Fibroblast of villous mesenchyme (primary cell): ENCODE measurements at places on chromosomes 7 and 10. TPM values are rescaled to one million over a fixed set of nuclear protein-coding genes. Genes with fewer than 3 reads are reported as not detected.

- no peak for DNase-seq
Measured at GRCh38 chr7:101960985-101961708, 143.7 kb downstream of the CUX1 start.

GRCh38 chr10:4191354-4191753 lies 406.3 kb upstream of the KLF6 start:
- no peak for DNase-seq

HABP2 gene
- total RNA-seq, result not detected in 2 replicates

GRCh38 chr7:129308047-129308446 lies 83.2 kb downstream of the AHCYL2 start:
- peak; percentile 9 for DNase-seq

- DNase-seq, result no peak
Measured at GRCh38 chr7:47149971-47150370, 431.9 kb downstream of the TNS3 start.

DNA sequence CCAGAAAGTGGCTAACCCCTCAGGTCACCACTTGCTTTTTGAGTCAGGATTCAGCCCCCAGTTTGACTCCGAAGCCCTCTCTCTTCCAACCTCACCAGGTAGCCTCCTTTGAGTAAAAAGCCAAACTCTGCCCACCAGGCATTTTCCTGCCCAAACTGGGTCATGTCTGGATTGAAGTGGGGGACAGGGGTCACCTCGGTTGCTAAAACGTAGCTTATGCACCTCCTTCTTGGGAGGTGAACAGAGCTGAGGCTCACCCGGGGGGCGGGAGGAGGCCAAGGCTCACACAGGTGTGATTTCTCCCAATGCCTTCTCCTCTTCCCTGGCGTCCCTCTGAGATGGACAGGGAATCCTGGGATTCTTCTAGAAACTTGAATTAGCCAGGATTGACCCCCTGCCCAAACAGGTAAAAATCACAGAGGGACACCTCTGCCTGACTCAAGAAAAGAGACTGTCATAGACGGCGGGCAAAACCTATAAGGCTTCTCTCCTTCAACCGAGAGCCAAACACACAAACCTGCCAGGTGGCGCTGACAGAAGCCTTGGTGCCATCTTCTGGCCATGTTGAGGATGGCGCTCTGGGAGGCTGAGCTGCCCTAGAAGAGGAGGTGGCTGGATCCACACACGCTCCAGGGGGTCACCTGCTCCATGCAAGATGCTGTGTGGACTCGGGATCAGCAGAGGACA lies 51.6 kb downstream of the PRLHR start:
- peak; percentile 17 for DNase-seq

DNA sequence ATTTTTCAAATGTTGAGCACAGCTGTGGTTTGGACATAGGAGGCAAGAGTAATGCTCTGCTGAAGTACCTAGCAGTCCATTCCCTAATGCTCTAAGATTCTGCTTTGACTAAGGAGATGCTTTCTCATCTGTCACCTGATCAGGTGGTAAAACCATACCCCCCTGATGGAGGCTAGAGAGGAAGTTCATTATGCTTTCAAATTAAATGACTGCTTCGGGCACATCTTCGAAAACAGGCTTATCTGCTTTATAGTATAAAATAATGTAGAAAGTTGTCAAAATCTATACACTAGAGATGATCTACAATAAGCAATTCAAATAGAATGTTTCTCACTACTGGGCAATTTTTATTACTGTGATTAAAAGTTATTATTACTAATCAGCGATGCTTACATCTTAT lies at the start of gene GNAT3:
TSS of gene GNAT3 (minus strand) at position 101 of the 400 bp plus-strand sequence. CDS start 138 bp downstream, outside the sequence.
- no peak for DNase-seq

CTNNA3 gene
- total RNA-seq, result under 0.01 TPM in 1 of 2 replicates, not detected in the other

ANKRD7 gene
- 0.86 and 1.3 TPM in 2 replicates for total RNA-seq

GRCh38 chr7:128982105-128982504 lies 44.4 kb downstream of the IRF5 start:
- no peak for DNase-seq
